ENCODE measurements at places on chromosomes 1 and 21.
A peak's percentile ranks its signal among the peaks of the same experiment; 100 is the strongest.

- DNase-seq = no peak
Measured at GRCh38 chr1:223712850-223713474, 623 bp downstream of the CAPN2 start.

GRCh38 chr1:2920421-2921015 is 100.7 kb upstream of the ACTRT2 start:
- DNase-seq = no peak

- no peak for DNase-seq
Measured at GRCh38 chr1:158179301-158180041, 1.2 kb upstream of the CD1D start.

- DNase-seq = no peak
Measured at GRCh38 chr1:116165572-116165971, 54.4 kb downstream of the MAB21L3 start.

- no peak for DNase-seq
Measured at GRCh38 chr1:216224233-216224632, 199.0 kb downstream of the USH2A start.

- peak; percentile 26 for DNase-seq
Measured at GRCh38 chr1:229070168-229070567, 200.7 kb upstream of the RAB4A start.
